ENCODE measurements at places on chromosomes 16 and 17. TPM values are rescaled to one million over a fixed set of nuclear protein-coding genes. Genes with fewer than 3 reads are reported as not detected.

GRCh38 chr16:54942353-54942943 is 11.8 kb downstream of the IRX5 start:
- DNase-seq: no peak
- H3K4me3 ChIP-seq: no peak overlapping the region
- H3K36me3 ChIP-seq: no peaks in the 10 kb centered on the region
- peaks cover 16% of the 10 kb centered on the region for H3K4me1 ChIP-seq

DNA sequence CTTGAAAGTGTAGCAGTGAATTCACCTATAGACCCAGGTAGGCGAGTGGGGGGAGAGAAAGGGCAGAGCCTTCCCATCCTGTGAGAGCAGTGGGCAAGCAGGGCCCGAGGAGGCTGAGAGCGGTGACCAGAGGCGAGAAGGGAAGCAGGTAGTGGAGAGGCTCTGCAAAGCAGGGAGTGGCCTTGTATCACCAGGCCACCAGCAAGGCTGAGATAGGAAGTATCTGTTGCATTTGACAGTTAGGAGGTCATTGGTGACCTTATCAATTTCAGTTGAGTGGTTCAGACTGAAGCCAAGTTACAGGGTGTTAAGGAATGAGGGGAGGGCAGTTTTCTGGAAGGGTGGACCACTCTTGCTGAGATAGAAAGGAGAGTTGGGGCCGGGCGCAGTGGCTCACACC is 10.7 kb upstream of the HSD3B7 start:
- no peaks in the 10 kb centered on the region for H3K4me1 ChIP-seq
- H3K27me3 ChIP-seq: no peaks in the 10 kb centered on the region
- H3K4me3 ChIP-seq: no peak overlapping the region
- no peak for DNase-seq
- no peak overlapping the region for H3K27ac ChIP-seq
- H3K36me3 ChIP-seq: peaks cover 75% of the 10 kb centered on the region

DNA sequence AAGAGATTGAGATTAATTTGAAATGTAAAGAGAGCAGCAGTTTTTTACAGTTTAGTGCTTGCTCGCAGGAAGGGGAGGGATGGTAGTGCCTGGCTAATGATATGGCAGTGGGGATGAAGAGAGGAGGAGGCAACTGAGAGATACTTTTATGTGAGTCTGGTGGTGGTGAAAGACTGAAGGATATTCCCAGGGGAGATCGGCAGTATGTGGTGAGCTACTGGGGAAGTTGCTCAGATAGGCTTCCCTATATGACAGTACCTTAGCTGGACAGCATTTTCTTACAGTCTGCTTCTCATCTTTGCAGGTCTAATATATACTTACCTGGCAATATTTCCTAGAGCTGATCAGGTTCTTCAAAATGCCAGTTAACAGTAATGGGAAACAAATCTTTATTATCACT is 8.6 kb downstream of the CEP95 start:
- no peaks in the 10 kb centered on the region for H3K27me3 ChIP-seq
- no peak overlapping the region for H3K4me3 ChIP-seq
- DNase-seq: no peak

DNA sequence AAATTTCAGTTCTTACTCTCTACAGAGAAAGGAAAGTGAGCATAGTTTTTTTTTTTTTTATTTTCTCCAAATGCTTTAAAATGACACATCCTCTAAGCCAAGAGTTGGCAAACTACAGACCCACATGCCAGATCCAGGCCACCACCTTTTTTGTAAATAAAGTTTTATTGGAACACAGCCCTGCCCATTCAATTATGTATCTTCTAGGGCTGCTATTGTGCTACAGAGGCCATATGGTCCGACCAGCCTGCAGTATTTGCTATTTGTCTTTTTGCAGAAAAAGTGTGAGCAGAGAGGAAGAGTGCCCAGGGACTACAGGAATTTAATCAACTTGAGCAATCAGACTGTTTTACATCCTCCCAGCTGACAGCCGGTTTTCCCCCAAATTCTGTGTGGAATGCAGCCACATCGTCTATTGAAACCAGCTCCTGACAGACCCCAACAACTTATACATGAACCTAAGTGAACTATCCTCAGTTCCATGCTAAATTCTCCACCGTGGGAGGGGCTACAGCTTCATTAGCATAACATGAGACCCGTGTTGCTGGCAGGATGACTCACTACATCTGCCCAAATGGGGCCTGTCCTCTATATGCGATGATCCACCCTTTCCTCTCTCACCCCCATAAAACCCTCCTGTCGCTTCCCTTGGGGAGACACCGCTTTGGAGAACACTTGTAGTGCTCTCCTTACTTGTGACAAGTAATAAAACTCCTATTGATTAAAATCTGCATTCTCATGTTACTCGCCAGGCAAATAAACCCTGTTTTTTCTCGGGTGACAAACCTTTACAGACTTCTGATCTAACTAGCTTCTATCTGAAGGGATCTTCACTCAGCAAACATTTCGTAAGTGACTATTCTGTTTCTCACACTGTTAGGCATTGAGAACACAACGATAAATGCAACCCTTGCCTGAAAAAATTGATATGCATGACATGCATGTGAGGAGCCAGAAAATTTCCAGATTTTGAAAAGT is 149.4 kb upstream of the HS3ST3A1 start:
- H3K27me3 ChIP-seq: no peaks in the 10 kb centered on the region
- no peaks in the 10 kb centered on the region for H3K4me1 ChIP-seq
- DNase-seq: no peak
- no peak overlapping the region for H3K27ac ChIP-seq
- no peak overlapping the region for H3K4me3 ChIP-seq
- H3K36me3 ChIP-seq: no peaks in the 10 kb centered on the region

DNA sequence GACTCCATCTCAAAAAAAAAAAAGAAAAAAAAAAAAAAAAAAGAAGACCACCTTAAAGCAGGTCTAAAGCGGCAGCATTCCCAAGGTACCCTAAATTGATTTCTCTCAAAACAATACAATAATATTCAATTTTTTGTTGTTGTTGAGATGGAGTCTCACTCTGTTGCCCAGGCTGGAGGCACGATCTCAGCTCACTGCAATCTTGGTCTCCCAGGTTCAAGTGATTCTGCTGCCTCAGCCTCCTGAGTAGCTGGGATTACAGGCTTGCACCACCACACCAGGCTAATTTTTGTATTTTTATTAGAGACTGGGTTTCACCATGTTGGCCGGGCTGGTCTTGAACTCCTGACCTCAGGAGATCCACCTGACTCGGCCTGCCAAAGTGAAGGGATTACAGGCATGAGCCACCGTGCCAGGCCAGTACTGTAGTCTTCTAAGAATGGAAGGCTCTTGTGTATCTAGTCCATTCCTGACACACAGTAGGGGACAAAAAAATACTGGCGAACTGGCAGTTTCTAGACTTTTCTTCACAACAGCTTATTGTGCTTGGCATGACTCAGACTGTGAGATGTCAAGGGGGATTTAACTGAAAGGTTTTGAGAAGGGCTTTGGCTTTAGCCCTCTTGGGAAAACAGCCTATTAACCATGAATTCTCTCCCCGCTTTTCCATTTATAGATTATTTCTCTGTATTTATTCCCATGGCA is 17.3 kb downstream of the CDR2 start:
- H3K36me3 ChIP-seq: no peaks in the 10 kb centered on the region
- H3K27me3 ChIP-seq: no peaks in the 10 kb centered on the region
- DNase-seq: no peak
- no peak overlapping the region for H3K4me3 ChIP-seq

- no peaks in the 10 kb centered on the region for H3K4me1 ChIP-seq
- no peaks in the 10 kb centered on the region for H3K36me3 ChIP-seq
- no peak for DNase-seq
- H3K4me3 ChIP-seq: no peak overlapping the region
Observed at GRCh38 chr17:58991718-58992331, 114.9 kb downstream of the TRIM37 start.

- H3K27me3 ChIP-seq: no peaks in the 10 kb centered on the region
- no peak overlapping the region for H3K4me3 ChIP-seq
- no peaks in the 10 kb centered on the region for H3K36me3 ChIP-seq
- H3K27ac ChIP-seq: no peak overlapping the region
- H3K4me1 ChIP-seq: no peaks in the 10 kb centered on the region
- DNase-seq: no peak
Observed at GRCh38 chr17:74245145-74245831, 28.7 kb upstream of the DNAI2 start.

GRCh38 chr17:29616300-29617048 is 6.2 kb downstream of the CORO6 start:
- H3K4me1 ChIP-seq: no peaks in the 10 kb centered on the region
- no peak for DNase-seq
- H3K4me3 ChIP-seq: peak overlapping the region; percentile 44
- H3K27me3 ChIP-seq: no peaks in the 10 kb centered on the region
- H3K36me3 ChIP-seq: no peaks in the 10 kb centered on the region

- H3K36me3 ChIP-seq: no peaks in the 10 kb centered on the region
- no peak overlapping the region for H3K4me3 ChIP-seq
- no peak overlapping the region for H3K27ac ChIP-seq
- DNase-seq: no peak
- no peaks in the 10 kb centered on the region for H3K27me3 ChIP-seq
- H3K4me1 ChIP-seq: peaks cover 2% of the 10 kb centered on the region
Observed at GRCh38 chr16:84150926-84151325, 5.8 kb downstream of the DNAAF1 start.

- no peak overlapping the region for H3K4me3 ChIP-seq
- H3K4me1 ChIP-seq: no peaks in the 10 kb centered on the region
- H3K27me3 ChIP-seq: peaks cover 49% of the 10 kb centered on the region
- no peaks in the 10 kb centered on the region for H3K36me3 ChIP-seq
Observed at GRCh38 chr17:73991260-73991659, 212.2 kb upstream of the RPL38 start.

GRCh38 chr17:34361478-34362061 is 1.5 kb downstream of the CCL1 start:
- H3K36me3 ChIP-seq: no peaks in the 10 kb centered on the region
- no peak overlapping the region for H3K27ac ChIP-seq
- no peak overlapping the region for H3K4me3 ChIP-seq
- no peaks in the 10 kb centered on the region for H3K4me1 ChIP-seq
- DNase-seq: peak; percentile 94

- no peak for DNase-seq
- no peaks in the 10 kb centered on the region for H3K4me1 ChIP-seq
- H3K27me3 ChIP-seq: no peaks in the 10 kb centered on the region
Observed at GRCh38 chr17:31808521-31809050, 50.5 kb downstream of the COPRS start.

DNA sequence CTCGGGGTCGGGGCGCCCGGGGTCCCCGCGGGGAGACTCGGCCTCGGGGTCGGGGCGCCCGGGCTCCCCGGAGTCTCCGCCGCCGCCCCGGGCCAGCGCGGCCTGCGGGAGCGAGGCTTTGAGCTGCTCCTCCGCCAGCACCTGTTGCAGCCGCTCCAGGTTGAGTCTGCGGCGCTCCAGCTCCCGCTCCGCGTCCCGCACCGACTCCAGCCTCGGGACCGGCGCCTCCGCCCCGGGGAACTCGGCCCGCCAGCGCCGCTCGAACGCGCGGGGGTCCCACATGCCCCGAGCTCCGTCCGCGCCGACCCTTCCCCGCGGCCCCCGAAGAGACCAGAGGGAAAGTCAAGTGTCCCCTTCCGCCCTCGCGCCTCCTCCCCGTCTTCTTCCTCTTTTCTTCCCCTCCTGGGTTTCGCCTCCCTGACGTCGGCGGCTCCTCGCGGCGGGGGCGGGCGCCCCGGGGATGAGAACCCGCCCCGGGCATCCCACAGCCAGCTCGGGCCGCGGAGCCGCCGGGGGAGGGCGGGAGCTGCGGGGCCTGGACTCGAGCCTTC is 40.8 kb upstream of the BHLHA9 start:
- H3K27me3 ChIP-seq: peaks cover 22% of the 10 kb centered on the region
- H3K36me3 ChIP-seq: no peaks in the 10 kb centered on the region
- peak; percentile 82 for DNase-seq
- peaks cover 26% of the 10 kb centered on the region for H3K4me1 ChIP-seq
- H3K4me3 ChIP-seq: peak overlapping the region; percentile 59

DNA sequence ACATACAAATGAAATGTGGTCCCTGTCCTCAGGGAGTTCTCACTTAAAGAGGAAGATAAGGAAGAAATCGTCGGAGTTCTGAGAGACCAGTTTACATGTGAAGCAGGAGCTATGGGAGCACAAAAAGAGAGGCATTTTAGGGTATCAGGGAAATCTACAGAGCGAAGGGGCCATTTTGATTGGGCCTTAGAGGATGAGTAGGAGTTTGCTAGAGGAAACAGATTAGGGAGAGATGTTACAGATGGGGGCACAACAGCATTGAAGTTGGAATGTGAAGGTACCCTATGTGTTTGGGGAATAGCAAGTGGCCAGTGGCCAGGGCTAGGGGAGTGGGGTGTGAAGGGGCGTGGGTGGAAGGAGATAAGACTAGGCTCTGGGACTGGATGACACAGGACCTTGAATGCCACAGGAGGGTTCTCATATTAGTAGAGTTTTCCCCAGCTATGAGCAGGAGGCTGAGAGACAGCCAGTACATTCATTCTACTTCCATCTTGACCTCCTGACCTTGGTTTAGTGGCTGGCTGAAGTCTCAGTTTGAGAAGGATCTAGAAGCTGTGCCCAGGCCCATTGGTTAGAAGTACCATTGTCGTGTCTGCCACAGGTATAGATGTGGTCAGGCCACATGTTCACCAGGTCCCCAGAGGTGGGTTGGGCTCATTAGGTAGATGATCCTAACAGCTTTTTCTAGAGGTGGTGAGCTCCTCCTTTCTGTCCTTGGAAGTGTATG is 34.8 kb downstream of the CPNE2 start:
- no peak overlapping the region for H3K4me3 ChIP-seq
- DNase-seq: no peak
- no peak overlapping the region for H3K27ac ChIP-seq
- H3K36me3 ChIP-seq: no peaks in the 10 kb centered on the region

DNA sequence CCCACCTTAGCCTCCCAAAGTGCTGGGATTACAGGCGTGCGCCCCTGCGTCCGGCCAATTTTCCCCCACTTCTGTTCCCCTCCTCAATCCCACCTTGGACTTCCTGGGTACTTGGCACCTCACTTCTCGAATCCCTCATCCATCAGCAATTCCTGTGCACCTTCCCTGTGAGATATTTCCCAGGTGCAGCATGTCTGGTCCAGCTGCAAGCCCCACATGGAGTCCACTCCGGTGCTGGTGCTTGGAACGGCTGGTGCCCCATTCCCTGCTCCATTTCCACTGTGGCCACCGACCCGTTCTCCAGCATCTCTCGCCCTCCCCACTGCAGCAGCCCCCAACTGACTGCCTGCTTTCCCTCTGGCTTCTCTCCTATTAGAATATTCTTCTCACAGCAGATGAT is 35.3 kb downstream of the NOL11 start:
- no peaks in the 10 kb centered on the region for H3K27me3 ChIP-seq
- no peaks in the 10 kb centered on the region for H3K4me1 ChIP-seq
- H3K27ac ChIP-seq: no peak overlapping the region
- DNase-seq: no peak
- H3K36me3 ChIP-seq: peaks cover 4% of the 10 kb centered on the region

The CCDC102A gene
- total RNA-seq: 21.6 TPM

The CD300E gene
- 0.71 TPM for total RNA-seq

Measured in sigmoid colon (tissue), 7 donors.